Fibroblast of the aortic adventitia (primary cell): ENCODE measurements at places on chromosomes 6 and 20.
A peak's percentile ranks its signal among the peaks of the same experiment; 100 is the strongest.

- no peak for DNase-seq
Observed at GRCh38 chr6:20205722-20206161, 6.5 kb downstream of the MBOAT1 start.

DNA sequence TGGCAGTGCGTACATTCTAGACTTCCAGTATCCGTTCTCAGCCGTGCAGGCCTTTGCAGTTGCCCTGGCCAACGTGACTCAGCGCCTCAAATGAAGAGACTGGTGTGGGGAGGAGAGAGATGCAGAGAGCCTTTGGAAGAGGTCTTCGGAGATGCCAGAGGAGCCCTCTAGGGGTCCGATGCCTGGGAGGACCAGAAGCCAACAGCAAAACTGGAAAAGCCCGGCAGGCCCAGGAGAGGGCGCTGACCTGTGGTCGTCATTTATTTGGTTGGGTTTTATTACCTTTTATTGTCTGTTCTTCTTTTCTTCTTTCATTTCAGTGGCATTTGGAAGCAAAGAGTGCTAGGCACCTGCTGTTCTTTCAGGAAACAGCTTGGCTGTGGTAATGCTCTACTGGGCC, 53.3 kb upstream of the TMEM181 start:
- DNase-seq = no peak

DNA sequence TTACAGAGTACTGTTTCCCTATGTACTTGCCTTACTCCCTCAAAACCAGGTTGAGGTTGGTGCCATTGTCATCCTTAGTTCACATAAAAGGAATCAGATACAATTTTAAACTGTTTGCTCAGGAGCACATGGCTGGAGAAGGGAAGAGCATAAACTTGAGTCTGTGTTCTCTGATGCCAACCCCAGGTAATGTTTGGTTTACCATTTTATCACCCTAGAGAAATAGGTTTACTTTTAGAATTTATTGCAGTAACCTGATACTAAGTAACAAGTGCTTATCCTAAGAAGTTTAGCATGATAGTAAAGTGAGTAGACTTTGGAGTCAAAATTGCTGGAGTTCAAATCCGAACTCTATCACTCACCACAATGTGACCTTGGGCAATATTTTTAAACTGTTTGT, 86.3 kb downstream of the RFPL4B start:
- no peak for DNase-seq

DNA sequence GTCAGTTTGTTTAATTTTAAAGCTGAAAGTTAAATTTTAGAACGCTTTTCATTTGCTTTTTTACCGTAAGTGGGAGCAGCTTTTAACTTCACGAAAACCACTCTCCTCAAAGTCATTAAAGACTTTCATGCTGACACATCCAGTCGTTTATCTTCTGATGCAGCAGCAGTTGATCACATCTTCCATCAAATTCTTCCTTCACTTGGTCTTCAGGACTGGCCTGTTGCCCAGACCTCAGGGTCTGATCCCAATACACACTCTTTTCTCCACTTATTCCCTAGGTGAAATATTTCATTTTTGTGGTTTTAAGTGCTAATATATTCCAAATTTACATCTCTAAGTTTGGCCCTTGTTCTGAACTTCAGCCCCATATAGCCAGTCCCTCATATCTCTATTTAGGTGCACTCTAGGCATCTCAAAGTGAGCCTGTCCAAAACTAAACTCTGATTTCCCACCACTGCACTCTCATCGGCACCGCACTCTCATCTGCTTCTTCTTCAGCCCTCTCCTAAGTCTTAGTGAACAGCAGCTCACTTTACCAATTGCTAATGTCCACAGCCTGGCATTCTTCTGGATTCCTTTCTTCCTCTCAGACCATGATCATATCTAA, 20.4 kb downstream of the AFDN start:
- DNase-seq = no peak

GRCh38 chr20:4973330-4974097, 27.8 kb downstream of the SLC23A2 start:
- DNase-seq = peak; percentile 82

GRCh38 chr20:1734269-1734858, 76.8 kb upstream of the SIRPG start:
- peak; percentile 17 for DNase-seq

GRCh38 chr20:4009309-4009708, 6.0 kb downstream of the RNF24 start:
- DNase-seq = no peak

- DNase-seq = no peak
Observed at GRCh38 chr6:7431313-7431673, 41.7 kb downstream of the RIOK1 start.

DNA sequence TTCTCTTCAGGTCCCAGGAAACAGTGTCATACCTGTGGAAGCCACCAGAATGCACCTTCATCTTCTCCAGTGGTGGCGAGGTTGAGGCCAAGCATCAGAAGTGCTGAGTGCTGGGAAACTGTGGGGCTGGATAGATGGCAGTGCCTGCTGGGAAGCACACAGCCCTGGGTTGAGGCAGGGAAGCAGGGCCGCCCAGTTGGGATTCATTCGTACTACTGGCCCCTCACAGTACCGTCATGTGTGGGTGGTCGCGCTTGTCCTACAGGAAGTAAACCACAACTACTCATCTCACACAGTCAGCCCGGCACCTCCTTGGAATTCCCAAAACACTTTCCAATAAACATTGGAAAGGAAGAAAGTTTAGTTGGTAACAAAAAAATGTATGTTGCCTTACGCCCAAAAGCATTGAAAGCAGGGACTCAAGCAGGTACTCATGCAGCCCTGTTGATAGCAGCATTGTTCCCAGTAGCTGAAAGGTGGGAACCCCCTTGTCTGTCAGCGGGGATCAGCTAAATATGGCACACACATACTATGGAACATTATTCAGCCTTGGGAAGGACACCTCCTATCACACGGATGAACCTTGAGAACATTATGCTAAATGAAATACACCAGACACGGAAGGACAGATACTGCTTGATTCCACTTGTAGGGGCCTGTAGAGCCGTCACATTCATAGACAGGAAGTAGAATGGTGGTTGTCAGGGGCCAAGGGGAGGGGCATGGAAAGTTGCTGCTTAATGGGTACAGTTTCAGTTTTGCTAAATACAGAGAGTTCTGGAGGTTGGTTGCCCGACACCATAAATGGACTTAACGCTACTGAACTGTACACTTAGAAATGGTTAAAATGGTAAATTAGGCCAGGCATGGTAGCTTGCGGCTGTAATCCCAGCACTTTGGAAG, 162.7 kb downstream of the MTHFD1L start:
- no peak for DNase-seq

- no peak for DNase-seq
Observed at GRCh38 chr6:14918200-14918907, 327.5 kb upstream of the JARID2 start.

GRCh38 chr6:1297746-1298145, 14.2 kb upstream of the FOXQ1 start:
- DNase-seq = peak; percentile 89

- DNase-seq = no peak
Observed at GRCh38 chr20:51077686-51078060, 54.8 kb upstream of the KCNG1 start.

- DNase-seq = no peak
Observed at GRCh38 chr6:37519461-37519860, 19.8 kb upstream of the CCDC167 start.

DNA sequence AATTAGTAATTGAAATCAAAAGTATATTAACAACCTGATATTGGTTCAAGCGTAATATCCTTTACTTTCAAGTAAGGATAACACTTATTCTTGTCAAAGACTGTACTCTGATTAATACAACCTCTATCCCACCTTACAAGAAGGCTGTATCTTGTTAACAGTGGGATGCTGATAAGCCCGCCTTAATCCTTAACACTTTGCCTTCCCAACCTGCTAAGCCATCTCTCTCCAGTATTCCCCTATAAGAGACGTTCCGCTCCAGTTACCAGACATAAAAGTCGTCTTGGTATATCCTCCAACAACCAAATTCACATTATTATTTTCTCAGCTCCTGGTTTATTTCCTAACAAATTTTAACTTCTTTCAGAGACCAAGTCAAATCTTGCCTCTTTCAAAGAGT, 2.0 kb downstream of the BTBD9 start:
- no peak for DNase-seq

DNA sequence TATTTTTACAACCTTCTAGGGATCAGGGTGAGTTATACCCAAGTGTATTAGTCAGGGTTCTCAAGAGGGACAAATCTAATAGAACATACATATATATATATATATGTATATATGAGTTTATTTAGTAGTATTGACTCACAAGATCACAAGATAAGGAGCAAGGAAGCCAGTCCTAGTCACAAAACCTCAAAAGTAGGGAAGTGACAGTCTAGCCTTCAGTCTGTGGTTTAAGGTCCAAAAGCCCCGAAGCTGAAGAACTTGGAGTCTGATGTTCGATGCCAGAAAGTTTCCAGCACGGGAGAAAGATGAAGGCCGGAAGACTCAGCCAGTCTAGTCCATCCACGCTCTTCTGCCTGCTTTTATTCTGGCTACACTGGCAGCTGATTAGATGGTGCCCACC, 632.7 kb upstream of the AGPAT4 start:
- DNase-seq = no peak

- peak; percentile 86 for DNase-seq
Observed at GRCh38 chr6:134374491-134375219, 56.7 kb upstream of the SGK1 start.

DNA sequence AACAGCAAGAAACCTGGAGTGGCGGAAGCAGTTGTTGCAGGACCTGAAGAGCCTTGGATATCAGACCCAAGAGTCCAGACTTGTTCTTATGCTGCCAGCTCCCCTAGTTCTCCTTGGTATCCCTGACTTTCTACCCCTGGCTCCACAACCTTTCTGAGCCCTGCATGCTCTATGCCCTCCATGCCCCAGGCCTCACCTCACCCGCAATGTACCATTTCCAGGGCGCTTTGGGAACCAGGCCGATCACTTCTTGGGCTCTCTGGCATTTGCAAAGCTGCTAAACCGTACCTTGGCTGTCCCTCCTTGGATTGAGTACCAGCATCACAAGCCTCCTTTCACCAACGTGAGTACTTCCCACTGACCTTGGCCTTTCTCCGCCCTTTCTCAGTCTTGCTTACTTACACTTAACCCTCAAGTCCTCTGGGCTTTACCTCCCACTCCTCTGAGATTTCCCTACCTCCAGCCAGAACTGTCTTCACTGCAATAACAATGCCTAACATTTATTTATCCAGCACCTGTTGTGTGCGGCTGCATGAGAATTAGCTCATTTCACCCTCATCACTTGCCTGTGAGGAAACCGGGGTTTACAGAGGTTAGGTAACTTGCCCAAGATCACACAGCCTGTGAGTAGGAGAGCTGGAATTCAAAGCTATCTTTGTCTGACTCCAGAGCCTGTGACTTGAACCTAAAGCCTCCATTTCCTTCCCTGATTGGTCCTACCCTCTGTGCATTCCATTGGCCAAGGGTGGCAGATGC, 2.3 kb downstream of the POFUT1 start:
- no peak for DNase-seq

GRCh38 chr20:41123631-41124030, 13.7 kb upstream of the PLCG1 start:
- DNase-seq = no peak

DNA sequence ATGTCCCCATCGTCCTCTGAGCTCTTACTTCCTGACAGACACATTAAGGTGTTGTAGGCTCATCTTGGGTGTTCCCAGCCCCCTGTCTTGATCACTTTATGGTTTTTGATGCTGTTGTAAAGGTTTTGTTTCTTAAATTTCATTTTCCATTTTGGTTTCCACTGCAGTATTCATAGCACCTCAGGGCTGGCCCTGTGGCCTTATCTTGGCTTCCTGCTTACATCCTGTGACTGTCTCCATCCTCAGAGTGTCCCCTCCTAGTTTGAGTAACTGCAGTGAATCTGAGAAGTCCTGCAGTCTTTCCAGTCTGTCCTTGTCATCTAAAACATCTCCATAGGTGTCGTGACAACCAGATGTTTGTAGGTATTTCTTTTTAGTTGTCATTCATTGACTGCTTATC, 50.9 kb downstream of the JARID2 start:
- DNase-seq = no peak

DNA sequence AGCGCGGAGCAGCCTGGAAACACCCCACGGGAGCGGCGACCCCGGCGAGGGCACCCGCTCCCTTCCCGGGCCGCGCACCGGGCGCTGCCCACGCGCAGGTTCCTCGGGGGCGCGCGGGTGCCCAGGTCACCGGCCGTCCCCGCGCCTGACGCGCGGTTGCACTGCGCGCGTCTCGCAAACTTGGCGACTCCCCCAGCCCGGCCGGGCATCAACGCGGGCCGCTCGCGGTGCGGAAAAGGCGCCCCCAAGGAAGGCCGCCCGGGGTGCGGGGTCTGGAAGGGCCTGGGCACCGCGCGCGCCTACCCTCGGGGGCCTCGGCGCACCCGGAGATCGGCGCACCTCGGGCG, 555 bp upstream of the ZBTB46 start:
- no peak for DNase-seq

- peak; percentile 9 for DNase-seq
Observed at GRCh38 chr6:128005009-128005408, 104.2 kb upstream of the THEMIS start.

GRCh38 chr6:153044295-153044694, 41.8 kb upstream of the MTRF1L start:
- DNase-seq = no peak

DNA sequence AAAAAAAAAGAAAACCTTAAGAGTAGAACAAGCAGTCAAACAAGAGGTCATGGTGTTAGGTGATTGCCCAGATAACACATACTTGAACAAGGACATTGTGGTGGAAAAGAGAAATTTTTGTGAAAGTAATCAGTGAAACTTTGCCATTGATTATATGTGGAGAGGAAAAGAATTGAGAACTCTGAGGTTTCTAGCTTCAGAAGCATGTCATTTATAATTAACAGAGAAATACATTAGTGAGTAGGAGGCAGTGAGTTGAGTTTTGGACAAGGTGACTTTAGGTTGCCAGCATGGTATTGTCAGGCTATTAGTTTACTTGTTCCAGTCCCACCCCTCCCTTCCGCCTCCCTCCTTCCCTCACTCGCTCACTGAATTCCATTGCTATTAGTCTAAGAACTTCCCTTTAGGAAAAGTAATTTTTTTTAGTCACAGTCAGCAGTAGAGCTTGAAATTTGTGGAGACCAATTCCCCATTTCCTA, 17.2 kb downstream of the TAB2 start:
- peak; percentile 82 for DNase-seq

- peak; percentile 75 for DNase-seq
Observed at GRCh38 chr20:45010399-45010828, 44.1 kb downstream of the STK4 start.

- no peak for DNase-seq
Observed at GRCh38 chr6:36312854-36313648, 23.6 kb downstream of the BNIP5 start.

- DNase-seq = peak; percentile 70
Observed at GRCh38 chr6:130843575-130844320, 16.5 kb downstream of the SMLR1 start.
